ENCODE measurements at places on chromosomes 4 and X.

DNA sequence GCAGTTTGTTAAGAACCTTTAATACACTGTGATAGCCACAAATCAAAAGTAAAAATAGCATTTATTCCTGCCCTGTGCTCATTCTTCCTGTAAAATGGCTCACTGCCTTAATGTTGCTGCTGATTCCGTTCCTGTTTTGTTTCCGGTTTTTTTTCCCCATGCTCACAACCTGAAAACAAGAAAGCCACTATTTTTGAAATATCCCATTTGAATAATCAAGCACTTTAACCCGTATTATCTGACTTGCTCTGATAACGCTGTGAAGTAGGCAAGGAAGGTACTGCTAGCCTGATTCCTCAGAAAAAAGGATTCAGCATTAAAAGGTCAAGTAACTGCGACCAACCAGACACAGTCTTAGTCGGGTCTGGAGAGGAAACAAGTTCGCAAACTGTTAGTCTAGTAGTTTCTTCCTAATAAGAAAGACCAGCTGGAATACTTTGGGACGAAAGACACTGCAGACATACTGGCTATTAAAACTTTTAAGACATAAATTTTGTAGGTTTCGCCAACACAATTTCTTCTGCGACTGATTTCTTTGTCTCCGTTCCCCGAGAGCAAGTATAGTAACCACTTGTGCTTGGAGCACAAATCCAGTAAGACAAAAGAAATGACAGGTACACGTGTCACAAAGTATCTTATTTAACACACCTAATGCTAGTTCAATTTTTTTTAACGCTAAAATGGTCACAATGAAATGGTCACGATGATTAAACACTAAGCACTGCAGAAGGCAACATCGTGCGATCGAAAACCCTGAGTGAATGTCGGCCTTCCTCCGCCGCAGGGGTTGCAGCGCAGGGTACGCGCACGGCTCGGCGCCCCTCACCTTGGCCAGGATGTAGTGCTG is 802 bp downstream of the COX18 start:
- DNase-seq = peak; percentile 16

GRCh38 chr4:132124624-132124974 is 1024.5 kb upstream of the PCDH10 start:
- DNase-seq = no peak

GRCh38 chr4:186826846-186827533 is 103.3 kb upstream of the FAT1 start:
- no peak for DNase-seq

- no peak for DNase-seq
These were observed 406.8 kb downstream of the SLITRK2 start for GRCh38 chrX:146224442-146224841.

DNA sequence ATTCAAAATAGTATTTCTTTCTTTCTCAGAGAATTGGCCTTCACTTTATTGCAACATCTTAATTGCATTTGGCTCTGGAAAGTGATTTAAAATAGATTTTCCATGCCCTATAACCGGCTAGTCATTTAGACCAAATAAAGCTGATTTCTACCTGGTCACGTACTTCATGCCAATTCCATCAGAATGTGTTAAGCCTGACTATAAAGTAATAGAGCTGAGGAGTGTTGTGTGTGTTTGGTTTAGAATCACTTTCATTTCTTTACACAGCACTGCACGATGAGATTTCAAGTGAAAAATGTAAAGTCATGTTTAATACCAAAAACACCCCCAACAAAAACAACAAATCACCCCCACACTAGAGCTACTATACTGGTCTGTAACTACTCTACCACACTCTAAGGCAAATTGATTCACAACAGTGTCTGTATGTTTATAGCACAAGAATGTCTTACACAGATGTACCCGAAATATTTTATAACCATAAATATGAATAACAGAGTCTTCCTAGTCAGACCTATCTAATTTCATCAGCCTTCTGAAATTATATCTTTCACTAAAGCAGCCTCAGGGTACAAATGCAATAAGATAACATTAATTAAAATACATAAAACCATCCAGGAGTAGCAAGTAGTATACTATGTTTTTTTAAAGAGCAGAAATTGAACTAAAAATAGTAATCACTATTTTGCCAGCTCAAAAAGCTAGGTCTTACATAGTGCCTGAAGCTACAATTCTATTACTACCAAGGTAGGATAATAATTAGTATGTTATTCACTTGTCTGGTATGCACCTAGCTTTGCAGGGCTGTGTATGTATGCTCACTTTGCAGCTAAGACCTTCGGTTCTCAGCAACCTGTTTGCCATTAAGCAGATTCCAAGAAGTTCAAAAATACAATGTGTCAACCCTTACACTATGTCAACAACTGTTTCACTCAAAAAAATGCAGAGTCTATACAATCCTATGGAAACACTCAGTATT is 28.4 kb downstream of the APBB2 start:
- no peak for DNase-seq

- DNase-seq = no peak
These were observed 58.1 kb downstream of the FAM114A1 start for GRCh38 chr4:38925492-38926413.

DNA sequence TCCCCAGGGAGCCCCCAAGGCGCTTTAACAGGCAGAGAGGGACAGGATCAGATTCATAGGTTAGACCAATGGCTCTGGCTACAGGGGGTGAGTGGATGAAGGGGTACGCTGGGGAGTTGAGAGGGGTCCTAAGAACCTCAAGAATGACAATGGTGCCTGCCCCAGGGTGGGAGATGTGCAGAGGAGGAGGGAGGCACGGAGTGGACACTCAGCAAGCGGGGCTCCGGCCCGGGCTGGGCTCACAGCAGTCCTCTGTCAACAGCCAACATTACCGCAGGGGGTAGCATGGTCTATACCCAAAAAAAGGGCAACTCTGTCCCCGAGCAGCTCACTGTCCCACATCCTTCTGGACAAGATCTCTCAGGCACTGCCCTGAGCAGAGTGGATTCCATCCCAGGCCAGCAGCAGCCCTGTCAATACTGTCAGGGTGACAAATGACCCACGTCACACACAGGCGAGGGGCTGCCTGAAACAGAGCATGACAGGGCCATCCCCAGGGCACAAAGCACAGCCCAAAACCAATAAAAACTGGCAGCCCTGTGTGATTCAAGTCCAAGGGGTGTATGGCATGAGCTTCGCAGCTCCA is 47.7 kb upstream of the PPP2R2C start:
- DNase-seq = no peak

- DNase-seq = no peak
These were observed 1523.7 kb downstream of the ARAP2 start for GRCh38 chr4:34720571-34720970.

GRCh38 chr4:20248155-20248558 is 3.5 kb upstream of the SLIT2 start:
- DNase-seq = peak; percentile 19

- no peak for DNase-seq
These were observed 40.0 kb upstream of the DHX15 start for GRCh38 chr4:24624381-24624780.

GRCh38 chr4:2898001-2898400 is 54.4 kb downstream of the ADD1 start:
- no peak for DNase-seq

GRCh38 chrX:20284992-20285391 is 18.3 kb upstream of the RPS6KA3 start:
- no peak for DNase-seq

DNA sequence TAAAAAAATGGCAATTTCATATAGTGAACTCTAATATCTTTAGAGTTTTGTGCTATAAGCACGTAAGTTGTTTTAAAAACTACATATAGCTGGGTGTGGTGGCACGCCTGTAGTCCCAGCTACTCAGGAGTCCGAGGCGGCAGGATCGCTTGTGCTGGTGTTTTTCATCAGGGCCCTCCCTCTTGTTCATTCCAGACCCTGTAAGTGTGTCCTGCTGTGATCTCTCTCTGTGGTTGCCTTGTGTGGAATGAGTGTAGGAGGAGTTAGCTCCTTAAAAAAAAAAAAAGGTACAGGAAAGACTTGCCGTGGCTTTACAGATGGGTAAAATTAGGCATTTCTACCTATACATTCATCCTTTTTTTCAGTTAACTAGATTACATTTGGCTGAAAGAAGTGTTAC is 35.4 kb downstream of the RBBP7 start:
- no peak for DNase-seq

DNA sequence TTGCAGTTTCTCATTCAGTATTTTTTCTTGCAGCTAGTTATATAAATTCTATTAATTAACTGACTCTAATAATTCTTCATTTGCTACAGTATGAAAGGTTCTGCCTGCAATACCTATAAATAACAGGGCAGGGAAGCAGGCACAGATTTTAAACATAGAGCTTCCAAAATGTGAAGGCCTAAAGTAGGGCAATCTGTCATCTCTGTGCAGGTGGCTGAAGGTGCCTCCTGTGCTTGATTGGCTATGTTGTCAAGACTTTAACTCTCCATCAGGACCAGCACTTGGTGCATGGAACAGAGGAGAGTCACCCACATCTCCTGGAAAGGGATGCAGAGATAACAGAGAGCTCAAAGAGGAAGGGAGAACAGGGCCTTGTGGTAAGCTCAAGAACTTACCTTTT is 75.2 kb upstream of the TSPAN5 start:
- DNase-seq = peak; percentile 70

- DNase-seq = no peak
These were observed 62.6 kb upstream of the C4orf54 start for GRCh38 chr4:99720206-99720605.

- DNase-seq = no peak
These were observed 364.3 kb downstream of the FBXO8 start for GRCh38 chr4:173919196-173919595.

GRCh38 chrX:6313356-6313755 is 84.7 kb upstream of the NLGN4X start:
- DNase-seq = no peak

GRCh38 chr4:115272594-115272993 is 159.2 kb upstream of the NDST4 start:
- DNase-seq = no peak

All from cerebellum (tissue), 4 donors.